Vein endothelial cell (primary cell): ENCODE measurements at places on chromosomes 12 and 14. TPM values are rescaled to one million over a fixed set of nuclear protein-coding genes. Genes with fewer than 3 reads are reported as not detected.

Gene KRT78
- total RNA-seq, result not detected in 2 replicates

Gene TAS2R7
- total RNA-seq, result 0.48 TPM in 1 of 2 replicates, not detected in the other

Gene SLC15A5
- not detected in 2 replicates for total RNA-seq

Gene MIP
- 0.29 TPM in 1 of 2 replicates, not detected in the other for total RNA-seq

Gene FIGNL2
- 0.98 and 1.2 TPM in 2 replicates for total RNA-seq

Gene SMIM41
- total RNA-seq, result 0.19 TPM in 1 of 2 replicates, not detected in the other

Gene DBX2
- total RNA-seq, result not detected in 2 replicates

Gene LHX5
- not detected in 2 replicates for total RNA-seq

Gene HOXC6
- not detected in 2 replicates for total RNA-seq

Gene PSMC6
- total RNA-seq, result 75.1 and 98.6 TPM in 2 replicates

Gene NRDE2
- total RNA-seq, result 10.1 and 14.0 TPM in 2 replicates

Gene MAP1LC3B2
- 0.33 and 0.86 TPM in 2 replicates for total RNA-seq

Gene PRH2
- 0.65 TPM in 1 of 2 replicates, not detected in the other for total RNA-seq

Gene ACTN1
- 312 and 605 TPM in 2 replicates for total RNA-seq

Gene NOXRED1
- total RNA-seq, result under 0.01 TPM in 1 of 2 replicates, not detected in the other

Gene HSPA2
- total RNA-seq, result 8.7 and 15.4 TPM in 2 replicates

Gene ARF6
- total RNA-seq, result 68.3 and 77.2 TPM in 2 replicates

Gene CCDC63
- total RNA-seq, result not detected in 2 replicates

Gene AQP6
- total RNA-seq, result not detected in 2 replicates

Gene SOX5
- 1.5 and 2.6 TPM in 2 replicates for total RNA-seq

Gene WDHD1
- total RNA-seq, result 7.5 and 13.5 TPM in 2 replicates

Gene DENND5B
- total RNA-seq, result 16.5 and 20.6 TPM in 2 replicates

Gene CCDC38
- total RNA-seq, result 0.10 TPM in 1 of 2 replicates, not detected in the other

Gene NGB
- not detected in 2 replicates for total RNA-seq

Gene IGFBP6
- 8.2 and 8.5 TPM in 2 replicates for total RNA-seq

Gene KSR2
- 1.2 and 1.3 TPM in 2 replicates for total RNA-seq

Gene BRMS1L
- 2.9 and 4.7 TPM in 2 replicates for total RNA-seq

Gene OR5AU1
- total RNA-seq, result not detected in 2 replicates

Gene CLEC6A
- total RNA-seq, result not detected in 2 replicates

Gene GUCY2C
- total RNA-seq, result not detected in 2 replicates

Gene DCTN2
- total RNA-seq, result 145 and 151 TPM in 2 replicates

Gene OASL
- total RNA-seq, result 0.19 and 0.33 TPM in 2 replicates

Gene ALX1
- 0.65 and 0.67 TPM in 2 replicates for total RNA-seq

Gene CLEC2D
- total RNA-seq, result 0.98 and 2.0 TPM in 2 replicates

Gene CD163L1
- 4.4 and 15.0 TPM in 2 replicates for total RNA-seq

Gene POTEM
- not detected in 2 replicates for total RNA-seq

Gene DIO3
- total RNA-seq, result not detected in 2 replicates

Gene KRT4
- total RNA-seq, result not detected in 2 replicates

Gene SLCO1B1
- not detected in 2 replicates for total RNA-seq

Gene MMP19
- total RNA-seq, result 0.65 and 0.86 TPM in 2 replicates

Gene NPAS3
- total RNA-seq, result 0.10 and 0.33 TPM in 2 replicates

Gene RPS26
- 615 and 807 TPM in 2 replicates for total RNA-seq

Gene CPNE6
- not detected in 2 replicates for total RNA-seq

Gene ANO4
- 0.33 TPM in 1 of 2 replicates, not detected in the other for total RNA-seq

Gene BCL11B
- total RNA-seq, result 0.19 and 0.33 TPM in 2 replicates
